ENCODE measurements at places on chromosomes 4 and X. TPM values are rescaled to one million over a fixed set of nuclear protein-coding genes. Genes with fewer than 3 reads are reported as not detected.

Gene KLB
- not detected for total RNA-seq

Gene CASK
- total RNA-seq: 43.0 TPM

Gene GAGE2A
- not detected for total RNA-seq

Gene RBMXL3
- not detected for total RNA-seq

Gene TMEM144
- total RNA-seq: 1.0 TPM

Gene MTMR8
- 1.5 TPM for total RNA-seq

Gene MAGEC3
- total RNA-seq: not detected

Gene CLDN34
- 0.59 TPM for total RNA-seq

Gene EMCN
- 3.3 TPM for total RNA-seq

Gene FAAH2
- 0.30 TPM for total RNA-seq

Gene NXT2
- 13.2 TPM for total RNA-seq

Gene AFF1
- total RNA-seq: 29.3 TPM

Gene RGN
- total RNA-seq: 0.18 TPM

Gene GYG2
- 9.7 TPM for total RNA-seq

Gene BEX4
- 50.9 TPM for total RNA-seq

Gene PAGE1
- total RNA-seq: not detected

Gene NDST3
- total RNA-seq: 3.2 TPM

Gene ARSH
- not detected for total RNA-seq

Gene ANOS1
- 0.08 TPM for total RNA-seq

Gene NALF2
- not detected for total RNA-seq

Gene CENPVL2
- not detected for total RNA-seq

Gene RTL9
- total RNA-seq: 0.05 TPM

Gene GAGE1
- not detected for total RNA-seq

Gene NSG1
- total RNA-seq: not detected

Gene SUPT20HL1
- not detected for total RNA-seq

Gene SLC2A9
- total RNA-seq: 0.43 TPM

Gene SLC7A11
- 29.1 TPM for total RNA-seq

Gene PLXNB3
- total RNA-seq: 8.7 TPM

Gene PLAC8
- not detected for total RNA-seq

Gene PRSS12
- 15.3 TPM for total RNA-seq

Gene GASK1B
- 11.8 TPM for total RNA-seq

Gene PPP1R2C
- total RNA-seq: not detected

Gene AKAP17A
- 48.7 TPM for total RNA-seq

Gene DCUN1D4
- 52.3 TPM for total RNA-seq

Gene ARMCX4
- total RNA-seq: 16.8 TPM

Gene EVC2
- total RNA-seq: 3.1 TPM

Gene ANKRD50
- total RNA-seq: 45.3 TPM

Gene EPHA5
- 149 TPM for total RNA-seq

Gene ODAPH
- not detected for total RNA-seq

Gene PTCHD1
- 0.05 TPM for total RNA-seq

Gene DOK7
- not detected for total RNA-seq

All from osteocyte (in vitro differentiated cells).